ENCODE measurements at places on chromosomes 1 and 21. TPM values are rescaled to one million over a fixed set of nuclear protein-coding genes. Genes with fewer than 3 reads are reported as not detected.

Gene OR2G3
- total RNA-seq = not detected

Gene S100A5
- not detected for total RNA-seq

Gene FCER1G
- total RNA-seq = not detected

Gene ZNF648
- total RNA-seq = 0.34 TPM

Gene PCAT6
- total RNA-seq = 13.9 TPM

Gene HEATR1
- total RNA-seq = 43.5 TPM

Gene TMPRSS3
- total RNA-seq = 1.3 TPM

Gene OR4F16
- total RNA-seq = not detected

Gene OR10X1
- not detected for total RNA-seq

Gene CYYR1
- 5.2 TPM for total RNA-seq

Gene ESRRG
- 26.2 TPM for total RNA-seq

Gene SLC9C2
- total RNA-seq = not detected

Gene CD52
- total RNA-seq = 0.75 TPM

Gene DPT
- total RNA-seq = 0.22 TPM

Gene PTGFRN
- total RNA-seq = 57.7 TPM

Gene DYNLT5
- total RNA-seq = 4.1 TPM

Gene E2F2
- 9.4 TPM for total RNA-seq

Gene UBIAD1
- 17.1 TPM for total RNA-seq

Gene ADAMTS4
- 2.5 TPM for total RNA-seq

Gene S100A3
- 1.4 TPM for total RNA-seq

Gene SPRR1A
- 36.3 TPM for total RNA-seq

Gene CFAP74
- total RNA-seq = 1.5 TPM

Gene CD247
- total RNA-seq = 0.58 TPM

Gene GPR52
- 0.43 TPM for total RNA-seq

Gene ZYG11A
- total RNA-seq = 0.31 TPM

Gene TTC34
- total RNA-seq = 1.6 TPM

Gene C4BPB
- total RNA-seq = 0.36 TPM

Gene OLIG2
- 1.4 TPM for total RNA-seq

Gene TCHH
- total RNA-seq = 0.07 TPM

Gene DSCAM
- total RNA-seq = 1.9 TPM

Gene RNU1-2
- 2,993 TPM for total RNA-seq

Gene MYCBP
- total RNA-seq = 20.0 TPM

Gene KIF2C
- 56.5 TPM for total RNA-seq

Gene SPATA21
- not detected for total RNA-seq

Gene CFAP107
- 2.7 TPM for total RNA-seq
